Colonic mucosa (tissue), 4 donors: ENCODE measurements at places on chromosomes 13 and 19. TPM values are rescaled to one million over a fixed set of nuclear protein-coding genes. Genes with fewer than 3 reads are reported as not detected.

- H3K27ac ChIP-seq: no peak overlapping the region
- H3K36me3 ChIP-seq: no peaks in the 10 kb centered on the region
- no peak overlapping the region for H3K4me3 ChIP-seq
- H3K4me1 ChIP-seq: no peaks in the 10 kb centered on the region
Measured at GRCh38 chr13:32019612-32020233, 11.9 kb upstream of the FRY start.

Gene KCNJ14
- total RNA-seq: 0.35 TPM

GRCh38 chr13:36570489-36570888 lies 103.3 kb upstream of the SERTM1 start:
- DNase-seq: no peak
- H3K4me1 ChIP-seq: no peaks in the 10 kb centered on the region
- no peak overlapping the region for H3K4me3 ChIP-seq
- no peak overlapping the region for H3K27ac ChIP-seq
- no peaks in the 10 kb centered on the region for H3K27me3 ChIP-seq

Gene FCAR
- 0.88 TPM for total RNA-seq

GRCh38 chr19:6232601-6233055 lies 47.1 kb downstream of the MLLT1 start:
- no peaks in the 10 kb centered on the region for H3K27me3 ChIP-seq
- DNase-seq: no peak
- H3K4me3 ChIP-seq: no peak overlapping the region
- no peaks in the 10 kb centered on the region for H3K36me3 ChIP-seq

DNA sequence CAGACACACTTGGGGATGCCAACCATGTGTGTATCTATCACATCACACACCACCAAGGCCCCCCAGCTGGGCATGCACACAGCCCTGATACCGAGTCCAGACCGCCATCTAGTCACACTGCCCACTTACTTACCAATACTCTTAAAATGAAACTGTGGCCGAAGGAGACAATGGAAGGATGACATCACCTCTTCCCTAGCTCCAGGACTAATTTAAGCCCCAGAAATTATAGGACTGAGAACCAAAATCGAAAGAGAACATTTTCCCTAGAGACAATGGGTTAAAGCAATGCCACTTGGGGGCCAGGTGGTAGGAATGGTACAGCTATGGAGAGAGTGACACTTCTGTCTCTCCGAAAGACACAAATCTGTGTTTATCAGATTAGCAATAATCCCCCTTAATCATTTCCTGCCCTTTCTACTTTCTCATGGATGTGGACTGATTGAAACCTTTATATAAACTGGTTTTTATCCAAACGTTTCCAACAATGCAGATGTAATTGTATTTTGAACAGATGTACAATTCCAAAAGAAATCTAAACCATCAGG lies 663 bp upstream of the GGACT start:
- H3K4me3 ChIP-seq: no peak overlapping the region
- H3K27ac ChIP-seq: no peak overlapping the region
- no peaks in the 10 kb centered on the region for H3K36me3 ChIP-seq
- no peaks in the 10 kb centered on the region for H3K27me3 ChIP-seq
- H3K4me1 ChIP-seq: no peaks in the 10 kb centered on the region
- no peak for DNase-seq

DNA sequence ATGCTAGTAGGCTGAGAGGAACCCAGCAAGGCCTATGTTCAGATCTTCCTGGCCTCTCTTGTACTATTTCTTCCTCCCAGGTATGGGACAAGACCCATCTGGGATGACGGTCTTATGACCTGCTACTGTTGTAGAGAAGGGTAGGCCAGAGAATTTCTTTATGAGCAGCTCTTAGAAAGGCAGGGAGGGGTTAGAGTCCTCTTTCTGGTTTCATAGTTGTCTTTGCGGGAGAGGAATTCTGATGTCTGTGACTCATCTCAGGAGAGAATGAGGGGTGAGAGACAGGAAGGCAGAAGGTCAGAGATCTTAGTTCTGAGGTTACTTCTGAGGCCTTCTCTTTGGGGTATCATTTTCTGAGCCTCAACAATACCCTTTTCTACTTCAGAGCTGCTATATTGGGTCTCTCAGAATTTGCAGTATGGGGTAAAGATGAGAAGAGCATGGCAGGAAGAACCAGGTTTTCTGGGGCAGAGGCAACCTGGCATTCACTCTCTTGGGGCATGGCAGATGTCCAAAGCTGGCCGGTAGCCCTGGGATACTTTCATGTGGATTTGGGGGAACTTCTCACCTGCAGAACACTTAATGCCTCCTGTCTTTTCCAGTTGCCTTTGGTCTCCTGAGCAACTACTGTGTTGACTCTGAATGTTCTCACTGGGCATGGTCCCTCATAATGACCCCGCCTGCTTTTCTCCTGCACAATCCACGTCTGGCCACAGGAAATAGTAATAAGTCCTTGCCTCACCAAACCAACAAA lies 154.4 kb downstream of the GGACT start:
- no peaks in the 10 kb centered on the region for H3K36me3 ChIP-seq
- H3K4me3 ChIP-seq: no peak overlapping the region
- DNase-seq: no peak
- peak overlapping the region; percentile 69 for H3K27ac ChIP-seq
- no peaks in the 10 kb centered on the region for H3K27me3 ChIP-seq

DNA sequence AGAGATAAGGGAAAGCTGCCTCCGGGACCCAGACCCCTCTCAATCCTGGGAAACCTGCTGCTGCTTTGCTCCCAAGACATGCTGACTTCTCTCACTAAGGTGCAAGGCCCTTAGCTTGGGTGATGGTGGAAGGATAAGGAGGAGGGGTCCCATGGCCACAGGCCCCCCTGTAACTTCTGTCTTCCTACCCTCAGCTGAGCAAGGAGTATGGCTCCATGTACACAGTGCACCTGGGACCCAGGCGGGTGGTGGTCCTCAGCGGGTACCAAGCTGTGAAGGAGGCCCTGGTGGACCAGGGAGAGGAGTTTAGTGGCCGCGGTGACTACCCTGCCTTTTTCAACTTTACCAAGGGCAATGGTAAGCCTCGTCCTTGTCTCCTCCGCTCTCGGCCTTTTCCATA lies 2.0 kb downstream of the CYP2F1 start:
- H3K27ac ChIP-seq: no peak overlapping the region

DNA sequence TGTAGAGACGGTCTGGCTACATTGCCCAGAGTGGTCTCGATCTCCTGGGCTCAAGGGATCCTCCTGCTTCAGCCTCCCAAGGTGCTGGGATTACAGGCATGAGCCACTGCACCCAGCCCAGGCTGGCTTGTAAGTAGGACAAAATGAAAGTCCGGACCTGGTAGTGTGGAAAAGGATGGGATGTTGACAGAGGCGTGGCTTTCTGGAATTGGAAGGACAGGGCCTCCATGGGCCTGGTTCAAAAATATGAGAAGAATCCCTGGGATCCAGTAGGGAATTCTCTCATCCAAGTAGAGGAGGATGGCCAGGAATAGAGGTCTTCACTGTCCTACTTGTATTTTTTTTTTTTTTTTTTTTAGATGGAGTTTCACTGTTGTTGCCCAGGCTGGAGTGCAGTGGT lies 64.9 kb downstream of the TRPM4 start:
- no peak for DNase-seq
- H3K27me3 ChIP-seq: no peaks in the 10 kb centered on the region
- H3K27ac ChIP-seq: no peak overlapping the region
- no peak overlapping the region for H3K4me3 ChIP-seq
- no peaks in the 10 kb centered on the region for H3K36me3 ChIP-seq

GRCh38 chr13:100290165-100290801 lies 201.4 kb downstream of the PCCA start:
- H3K4me1 ChIP-seq: no peaks in the 10 kb centered on the region
- H3K27ac ChIP-seq: no peak overlapping the region
- no peak overlapping the region for H3K4me3 ChIP-seq
- DNase-seq: no peak
- no peaks in the 10 kb centered on the region for H3K36me3 ChIP-seq
